Stimulated activated CD8-positive, alpha-beta memory T cell treated with anti-CD3 and anti-CD28 coated beads, Interleukin-4, amount 100 ng/mL, for 4 hours (primary cell): ENCODE measurements at places on chromosomes 12 and 14.

- DNase-seq: no peak
These were observed 12.3 kb upstream of the APOF start for GRCh38 chr12:56374726-56375597.

DNA sequence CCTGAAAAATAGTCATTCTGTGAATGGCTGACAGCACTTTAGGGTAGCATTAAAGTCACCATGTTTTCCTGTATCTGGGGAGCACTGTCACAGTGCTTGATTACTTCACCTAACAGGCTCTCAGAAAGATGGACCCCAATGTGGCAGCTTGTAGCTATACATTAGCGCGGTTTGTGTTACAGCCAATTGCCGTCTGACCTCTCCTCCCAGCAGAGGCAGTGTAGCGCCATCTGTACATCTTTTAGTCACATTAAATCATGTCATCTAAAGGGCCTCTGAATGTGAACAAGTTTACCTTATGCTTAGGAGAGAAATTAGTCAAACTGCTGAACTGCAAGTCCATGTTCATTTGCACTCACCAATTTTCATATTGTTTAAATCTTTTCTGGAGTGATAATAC, 113.7 kb downstream of the LMO3 start:
- DNase-seq: no peak

- no peak for DNase-seq
These were observed 10.7 kb downstream of the PRKCH start for GRCh38 chr14:61331992-61332657.

- no peak for DNase-seq
These were observed 316.4 kb downstream of the NRXN3 start for GRCh38 chr14:78486621-78487020.

DNA sequence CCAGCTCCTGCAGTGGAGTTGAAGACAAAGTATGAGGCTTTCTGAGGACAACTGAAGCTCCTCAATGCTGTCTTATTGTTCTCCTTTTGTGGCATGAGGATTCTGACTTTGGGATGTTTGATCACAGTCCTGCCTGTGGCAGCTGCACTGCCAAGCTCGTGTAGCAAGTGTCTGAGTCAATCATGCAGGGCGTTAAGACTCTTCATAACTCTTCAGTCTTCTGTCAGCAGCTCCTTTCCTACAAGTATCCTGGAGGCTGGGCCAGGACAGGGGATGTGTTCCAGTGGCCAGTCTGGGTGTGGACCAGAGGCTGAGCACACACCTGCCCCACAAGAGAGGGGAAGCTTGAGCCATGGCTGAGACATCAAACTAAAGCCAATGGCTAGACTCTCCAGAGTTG, 94.3 kb downstream of the PELI2 start:
- no peak for DNase-seq

DNA sequence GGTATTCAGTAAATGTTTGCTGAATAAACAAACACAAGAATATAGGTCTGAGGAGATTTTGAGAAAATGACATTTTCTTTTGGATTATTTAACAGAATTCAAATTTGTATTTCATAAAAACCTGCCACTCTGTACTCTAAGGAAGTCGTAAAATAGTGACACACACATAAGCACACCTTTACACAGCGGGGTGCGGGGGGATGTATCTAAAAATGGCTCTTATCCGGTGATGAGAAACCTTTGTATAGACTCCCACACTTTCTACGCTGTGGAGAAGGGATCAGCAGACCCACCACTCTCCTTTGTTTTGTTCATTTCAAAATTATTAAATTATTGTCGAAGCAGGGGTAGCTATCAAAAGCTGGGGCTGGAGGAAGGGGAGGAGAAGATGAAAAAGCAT, 58.0 kb downstream of the PEBP1 start:
- no peak for DNase-seq

DNA sequence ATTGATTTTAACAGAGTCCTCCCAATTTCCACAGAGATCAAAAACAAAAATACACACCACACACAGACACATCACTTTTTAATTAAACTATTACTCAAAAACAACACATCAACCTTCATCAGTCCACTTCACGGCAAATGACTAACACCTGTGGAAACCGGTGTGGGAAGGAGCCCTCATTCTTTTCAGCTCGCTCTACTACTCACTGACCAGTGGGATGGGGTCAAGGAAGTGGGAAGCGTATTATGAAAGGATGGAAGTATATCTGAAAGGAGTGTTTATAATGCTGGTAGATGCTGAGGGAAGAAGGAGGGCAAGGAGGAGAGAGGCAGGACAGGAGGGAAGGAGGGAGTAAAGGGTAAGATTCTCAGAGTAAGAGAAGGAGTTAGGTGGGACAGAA, 156.5 kb downstream of the EPS8 start:
- no peak for DNase-seq

GRCh38 chr14:95507174-95507573, 9.3 kb downstream of the SYNE3 start:
- DNase-seq: no peak

- DNase-seq: no peak
These were observed 446 bp upstream of the ZNF641 start for GRCh38 chr12:48351022-48351708.

- DNase-seq: no peak
These were observed 18.7 kb upstream of the TAS2R14 start for GRCh38 chr12:10957741-10958140.

GRCh38 chr14:95835121-95835730, 41.4 kb upstream of the TUNAR start:
- DNase-seq: no peak

GRCh38 chr14:96205059-96205977, 679 bp downstream of the BDKRB2 start:
- DNase-seq: no peak

GRCh38 chr12:115222220-115222619, 538.2 kb upstream of the TBX3 start:
- no peak for DNase-seq
